ENCODE measurements at places on chromosomes 7 and 10.

GRCh38 chr7:27515933-27516332, 146.8 kb downstream of the HIBADH start:
- no peak for DNase-seq

- no peak for DNase-seq
Measured at GRCh38 chr7:106569500-106569929, 91.4 kb downstream of the CCDC71L start.

DNA sequence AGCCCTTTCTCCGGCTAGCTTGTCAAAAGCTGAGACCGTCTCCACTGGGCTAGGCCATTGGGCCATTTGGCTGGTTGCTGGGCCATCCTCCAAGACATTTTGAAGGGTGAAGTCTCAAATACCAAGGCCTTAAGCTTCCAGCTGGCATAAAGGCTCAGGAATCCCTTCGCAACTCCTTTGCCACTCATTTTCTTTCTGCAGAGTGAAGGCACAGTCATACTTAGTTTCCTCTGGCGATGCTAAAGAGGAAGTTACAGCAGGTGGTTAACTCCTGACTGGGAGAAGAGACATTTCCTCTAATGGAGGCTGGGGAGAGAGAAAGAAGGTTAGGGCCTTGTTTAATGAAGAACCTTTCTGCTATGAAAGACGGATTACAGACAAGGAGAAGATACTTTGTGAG, 4.8 kb upstream of the REPIN1 start:
- DNase-seq = no peak

- DNase-seq = no peak
Measured at GRCh38 chr10:91932737-91933136, 9.2 kb downstream of the BTAF1 start.

- DNase-seq = no peak
Measured at GRCh38 chr10:80648106-80648505, 110.4 kb downstream of the SH2D4B start.

DNA sequence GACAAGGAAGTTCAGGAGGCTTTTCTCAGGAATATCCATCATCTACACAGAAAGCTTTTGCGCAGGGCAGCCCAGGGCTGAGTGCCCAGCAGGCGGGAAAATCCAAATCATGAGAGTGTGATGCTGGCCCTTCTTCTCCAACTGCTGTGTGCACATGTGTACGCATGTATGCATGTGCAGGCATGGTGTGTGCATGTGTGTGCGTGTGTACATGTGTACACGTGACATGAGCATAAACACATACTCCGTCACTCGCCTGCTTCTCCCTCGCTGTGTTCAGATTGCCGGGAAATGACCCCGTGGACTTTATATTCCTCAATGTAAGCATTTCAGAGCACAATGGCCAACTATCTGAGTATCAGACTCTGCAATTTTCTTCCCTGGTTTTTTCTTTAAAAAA, 85.1 kb downstream of the PRPF18 start:
- no peak for DNase-seq

DNA sequence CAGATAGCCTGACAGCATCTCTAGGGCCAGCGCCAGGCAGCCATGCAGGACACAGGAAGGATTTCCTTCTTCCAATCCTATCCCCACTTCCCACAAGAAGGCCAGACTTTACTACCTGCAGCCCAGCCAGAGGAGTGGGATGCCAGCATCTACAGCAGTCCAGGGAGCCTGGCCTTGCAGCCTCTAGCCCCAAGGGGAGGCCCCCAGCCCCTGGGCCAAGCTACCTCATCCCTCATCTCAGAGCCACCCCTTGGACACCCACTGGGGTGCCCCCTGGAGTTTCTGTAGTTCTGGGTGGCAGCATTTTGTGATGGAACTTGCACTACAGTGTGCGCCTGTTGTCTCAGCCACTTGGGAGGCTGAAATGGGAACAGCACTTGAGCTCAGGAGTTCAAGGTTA, 170.8 kb upstream of the PODXL start:
- no peak for DNase-seq

DNA sequence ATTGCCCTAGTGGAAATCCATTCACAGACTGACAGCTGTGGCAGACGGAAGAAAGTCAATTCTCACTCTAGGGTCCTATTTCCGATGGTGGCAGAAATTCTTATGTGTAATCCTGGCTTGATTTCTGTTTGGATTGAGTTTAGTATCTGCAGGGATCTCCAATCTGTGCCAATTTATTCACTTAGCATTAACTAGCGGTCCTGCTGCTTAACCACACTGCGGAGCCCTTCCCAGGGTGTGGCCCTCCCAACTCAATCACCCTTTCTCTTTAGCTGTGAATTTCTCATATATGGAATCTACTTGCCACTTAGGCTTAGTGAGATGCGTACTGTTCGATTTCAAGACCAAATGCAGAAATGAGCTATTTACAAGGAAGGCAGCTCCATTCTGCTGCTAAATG, 215.7 kb downstream of the SFMBT2 start:
- no peak for DNase-seq

DNA sequence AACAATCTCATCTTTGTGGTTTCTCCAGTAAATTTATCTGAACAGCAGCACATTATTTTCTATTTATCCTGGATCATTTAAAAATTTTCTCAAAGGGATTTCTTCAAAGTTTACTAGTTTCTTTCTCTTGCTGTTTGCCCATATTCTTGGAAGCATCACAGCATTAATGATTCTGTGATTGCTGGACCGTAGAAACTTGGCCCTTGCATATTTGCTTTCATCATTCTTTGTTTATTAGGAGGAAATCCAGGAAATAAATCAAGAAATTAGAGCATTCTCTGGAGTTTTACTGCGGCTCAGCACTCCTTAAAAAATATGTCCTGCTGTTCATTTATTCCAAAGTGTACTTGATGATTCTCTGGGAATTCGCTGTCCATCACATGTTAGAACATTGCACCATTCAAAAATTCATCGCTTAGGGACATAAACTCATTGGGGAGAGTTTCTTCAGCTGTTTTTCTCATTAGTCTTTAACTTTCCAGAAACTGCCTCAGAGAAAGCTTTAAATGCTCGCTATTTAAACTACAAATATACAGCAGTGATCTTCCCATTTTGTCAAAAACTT, 264.0 kb upstream of the CDC14C start:
- no peak for DNase-seq

DNA sequence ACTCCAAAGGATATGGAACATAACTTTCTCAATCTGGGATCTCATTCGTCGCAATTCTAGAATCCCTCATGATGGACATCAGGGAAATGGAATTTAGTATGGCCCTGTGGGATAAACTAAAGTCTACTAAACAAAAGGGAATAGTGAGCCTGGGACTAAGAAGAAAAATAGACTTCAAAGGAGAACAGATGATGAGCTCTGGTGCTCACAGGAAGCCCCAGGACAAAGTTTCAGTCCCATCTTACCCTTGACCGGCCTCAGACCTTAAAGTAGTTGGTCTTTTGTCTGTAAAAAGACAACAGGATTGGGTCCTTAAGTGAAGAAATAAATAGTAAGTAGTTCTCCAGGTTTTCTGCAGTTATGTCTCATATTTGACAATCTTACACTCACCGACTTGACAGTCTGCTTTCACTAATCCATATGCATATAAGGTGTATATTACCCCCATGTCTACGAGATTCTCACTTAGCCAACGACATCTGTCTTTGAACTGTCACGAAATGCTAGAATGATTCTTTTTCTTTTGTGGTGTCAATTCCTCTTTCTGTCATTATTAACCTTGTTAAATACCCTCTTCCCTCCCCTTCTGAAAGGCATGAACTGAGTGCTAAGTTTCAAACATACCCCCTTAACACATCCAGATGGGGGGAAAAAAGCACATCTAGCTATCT, 10.9 kb upstream of the IKZF1 start:
- no peak for DNase-seq

- DNase-seq = no peak
Measured at GRCh38 chr7:92313055-92313454, 67.3 kb downstream of the ANKIB1 start.

Data from stimulated activated CD4-positive, alpha-beta T cell treated with anti-CD3 and anti-CD28 coated beads, TNF-alpha, amount 100 ng/mL, for 48 hours (primary cell).